ENCODE measurements at places on chromosomes 5 and 9.

DNA sequence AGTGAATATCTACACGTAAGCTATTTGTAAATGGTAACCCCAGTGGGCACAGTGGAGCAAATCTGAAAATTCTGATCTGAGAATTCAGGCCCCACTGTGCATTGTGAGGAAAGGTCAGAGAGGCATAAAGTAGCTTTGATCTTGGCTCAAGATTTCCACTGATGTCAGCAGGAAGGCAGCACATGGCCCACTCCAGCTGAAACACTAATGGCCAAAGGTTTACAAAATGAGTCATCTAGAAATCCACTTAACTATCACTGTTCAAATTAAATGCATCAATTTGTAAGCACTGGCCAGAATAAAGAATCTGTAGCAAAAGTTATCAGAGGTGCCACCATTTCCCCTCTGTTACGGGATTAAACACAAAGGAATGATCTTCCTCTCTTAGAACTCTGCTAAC is 191.6 kb downstream of the C9orf152 start:
- ATAC-seq, result no peak

DNA sequence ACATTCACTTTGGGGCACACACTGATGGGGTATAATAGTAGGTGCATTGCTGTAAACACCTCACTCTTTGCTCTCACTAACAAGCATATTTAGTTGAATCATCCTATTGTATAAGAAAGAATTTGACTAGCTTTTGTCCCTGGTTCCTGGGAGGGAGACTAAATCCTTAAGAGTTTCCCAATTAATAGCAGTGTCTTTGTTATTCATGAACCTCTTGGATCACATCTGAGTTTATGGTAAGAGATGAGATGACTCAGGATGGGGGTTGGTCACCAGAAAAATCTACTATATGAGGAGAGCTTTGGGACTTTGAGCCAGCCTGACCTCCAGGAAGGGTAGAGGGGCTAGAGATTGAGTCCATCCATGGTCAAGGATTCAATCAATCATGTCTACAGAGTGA is 56.8 kb downstream of the PUM3 start:
- ATAC-seq, result peak; percentile 85

DNA sequence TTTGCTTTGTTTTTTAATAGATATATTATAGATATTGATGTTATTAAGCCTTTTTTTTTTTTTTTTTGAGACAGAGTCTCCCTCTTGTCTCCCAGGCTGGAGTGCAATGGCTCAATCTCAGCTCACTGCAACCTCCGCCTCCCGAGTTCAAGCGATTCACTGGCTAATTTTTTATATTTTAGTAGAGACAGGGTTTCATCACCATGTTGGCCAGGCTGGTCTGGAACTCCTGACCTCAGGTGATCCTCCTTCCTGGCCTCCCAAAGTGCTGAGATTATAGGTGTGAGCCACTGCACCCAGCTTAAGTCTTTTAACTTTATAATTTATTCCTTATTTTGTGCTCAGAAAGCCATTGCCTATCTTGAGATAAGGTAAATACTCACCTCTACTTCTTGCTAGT is 24.2 kb upstream of the RAD23B start:
- ATAC-seq, result no peak

- ATAC-seq, result peak; percentile 72
These were observed 27.4 kb downstream of the FAM219A start for GRCh38 chr9:34430843-34431437.

- ATAC-seq, result no peak
These were observed 48.7 kb downstream of the KIAA1958 start for GRCh38 chr9:112535301-112535700.

GRCh38 chr9:72213906-72214305 is 64.7 kb downstream of the GDA start:
- ATAC-seq, result no peak

Measured in esophagus mucosa (tissue), 1 donor.